ENCODE measurements at places on chromosomes 16 and 17. TPM values are rescaled to one million over a fixed set of nuclear protein-coding genes. Genes with fewer than 3 reads are reported as not detected.

Gene WNT3
- not detected for total RNA-seq

Gene CFAP97D1
- total RNA-seq: not detected

Gene KRT222
- not detected for total RNA-seq

Gene NPIPB8
- 1.3 TPM for total RNA-seq

Gene CSH2
- total RNA-seq: not detected

Gene MYADML2
- total RNA-seq: not detected

Gene ARHGAP44
- total RNA-seq: not detected

Gene CNGB1
- not detected for total RNA-seq

Gene ODAD4
- 0.53 TPM for total RNA-seq

Gene ETV4
- 5.3 TPM for total RNA-seq

Gene CCL23
- 0.37 TPM for total RNA-seq

Gene GRAP
- total RNA-seq: 10.1 TPM

Gene ACSM2A
- not detected for total RNA-seq

Gene KRT9
- total RNA-seq: not detected

Gene INCA1
- total RNA-seq: 0.37 TPM

Gene NSRP1
- total RNA-seq: 26.8 TPM

Gene GRAPL
- total RNA-seq: 3.7 TPM

Gene ZNF385C
- total RNA-seq: not detected
